ENCODE measurements at places on chromosomes 5 and 9.
A peak's percentile ranks its signal among the peaks of the same experiment; 100 is the strongest.

DNA sequence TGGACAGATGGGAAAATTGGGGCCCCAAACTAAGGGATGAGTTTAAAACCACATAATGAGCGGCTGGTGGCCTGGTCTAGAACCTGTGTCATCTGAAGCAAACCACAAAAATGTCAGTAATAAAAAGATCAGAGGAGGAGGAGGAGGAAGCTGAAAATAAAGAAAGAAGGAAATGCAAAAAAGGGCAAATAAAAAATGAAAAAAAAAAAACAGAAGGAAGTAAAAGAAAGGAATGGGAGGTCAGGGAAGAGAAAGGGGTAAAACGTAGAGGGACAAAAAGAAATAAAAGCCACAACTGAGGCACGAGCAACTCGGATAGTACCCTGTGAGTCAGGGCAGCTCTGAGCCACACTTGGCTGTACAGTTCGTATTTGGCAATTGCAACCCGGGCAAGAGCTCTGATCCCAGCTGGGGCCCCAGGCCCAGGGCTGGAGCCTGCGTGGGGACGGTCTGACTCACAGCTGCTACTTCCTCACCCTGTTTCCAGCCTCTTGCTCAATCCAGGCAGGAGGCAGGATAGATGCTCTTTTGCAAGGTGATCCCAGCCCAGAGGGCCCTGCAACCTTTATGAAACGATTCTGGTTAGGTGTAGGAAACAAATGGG lies 137.9 kb upstream of the TRIM32 start:
- DNase-seq = peak; percentile 7

- no peak for DNase-seq
Measured at GRCh38 chr5:67353500-67354450, 157.2 kb upstream of the CD180 start.

DNA sequence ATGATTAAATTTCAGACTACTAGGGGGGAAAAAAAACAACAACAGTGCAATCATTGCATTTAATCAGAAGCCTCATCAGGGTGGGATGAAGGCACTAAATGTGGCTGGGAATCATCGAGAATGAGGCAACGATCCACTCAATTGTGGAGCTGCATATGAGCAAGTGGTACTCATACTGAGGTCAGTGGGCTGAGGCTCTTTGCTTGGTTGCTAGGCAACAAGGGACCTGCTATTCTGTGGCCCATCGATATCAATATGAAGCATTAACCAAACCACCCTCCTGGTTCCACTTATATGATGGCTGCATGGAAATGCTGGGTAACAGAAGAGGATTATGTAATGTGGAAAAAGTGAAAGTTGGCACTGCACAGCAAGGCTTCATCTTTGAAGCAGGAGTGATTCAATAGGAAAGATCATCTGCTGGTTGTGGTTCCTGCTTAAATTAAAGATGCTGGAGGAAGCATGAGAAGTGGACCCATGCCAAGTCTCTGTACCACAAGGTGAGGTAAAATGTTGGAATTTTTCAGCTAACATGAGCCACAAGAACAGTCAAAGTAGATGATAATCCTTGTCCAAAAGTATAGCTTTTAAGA lies 159.8 kb upstream of the HMHB1 start:
- no peak for DNase-seq

DNA sequence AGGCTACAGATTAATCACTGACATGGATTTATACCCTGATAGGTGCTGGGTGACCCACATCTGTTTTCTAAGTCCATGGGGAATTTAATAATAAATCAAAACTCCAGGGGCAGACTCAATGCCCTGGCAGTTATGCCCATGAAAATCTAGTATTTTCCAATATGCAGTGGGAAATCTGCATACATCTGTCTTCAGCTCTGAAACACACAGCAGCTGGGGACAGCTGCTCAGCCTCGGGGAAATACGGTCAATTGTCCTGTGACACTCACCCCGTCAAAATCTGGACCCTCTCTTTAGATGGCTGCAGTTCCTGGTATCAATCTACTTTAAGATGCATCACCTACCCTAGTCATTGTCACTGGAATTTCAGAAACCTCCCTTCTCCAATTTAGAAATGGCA lies 12.7 kb upstream of the C1QTNF3 start:
- no peak for DNase-seq

DNA sequence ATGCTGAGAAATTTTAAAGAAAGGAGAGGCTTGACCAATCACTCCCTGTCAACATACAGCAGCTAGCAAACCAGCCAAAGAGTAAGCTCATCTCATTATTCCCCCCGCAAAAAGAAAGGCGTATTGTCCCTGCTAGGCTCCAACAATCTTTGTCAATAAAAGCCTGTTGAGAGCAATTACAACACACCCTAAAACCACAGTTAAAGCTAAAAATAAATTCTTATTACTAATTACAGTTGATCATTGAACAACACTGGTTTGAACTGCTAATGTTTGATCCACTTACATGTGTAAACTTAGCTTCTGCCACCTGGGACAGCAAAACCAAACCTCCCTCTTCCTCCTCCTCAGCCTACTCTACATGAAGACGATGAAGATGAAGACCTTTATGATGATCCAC lies 151.2 kb downstream of the TSSK1B start:
- no peak for DNase-seq

GRCh38 chr9:113299800-113300292 lies 3.3 kb downstream of the RNF183 start:
- DNase-seq = no peak

- no peak for DNase-seq
Measured at GRCh38 chr9:97856857-97857605, 4.0 kb downstream of the FOXE1 start.

- DNase-seq = no peak
Measured at GRCh38 chr9:101366038-101366756, 18.6 kb downstream of the BAAT start.

- DNase-seq = no peak
Measured at GRCh38 chr9:13915131-13915530, 398.8 kb downstream of the NFIB start.

DNA sequence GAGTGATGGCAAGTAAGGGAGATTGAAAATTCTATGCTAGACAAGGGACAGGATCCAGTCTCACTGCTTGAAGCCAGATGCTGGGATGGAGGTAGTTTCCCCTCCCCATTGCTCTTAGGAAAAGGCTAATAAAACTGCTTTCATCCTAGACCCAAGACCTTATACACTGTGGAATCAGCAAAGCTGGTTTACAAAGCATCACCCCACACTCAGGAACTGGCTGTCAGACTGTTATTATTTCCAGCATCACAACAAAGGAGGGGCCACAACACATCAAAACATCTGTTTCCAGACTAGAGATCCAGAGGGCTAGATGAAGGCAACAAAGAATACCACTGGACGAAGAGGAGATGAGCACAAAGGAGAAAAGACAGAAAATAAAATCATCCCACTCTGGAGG lies 364.6 kb upstream of the PTGER4 start:
- no peak for DNase-seq

- DNase-seq = no peak
Measured at GRCh38 chr9:6899274-6899673, 141.5 kb downstream of the KDM4C start.

DNA sequence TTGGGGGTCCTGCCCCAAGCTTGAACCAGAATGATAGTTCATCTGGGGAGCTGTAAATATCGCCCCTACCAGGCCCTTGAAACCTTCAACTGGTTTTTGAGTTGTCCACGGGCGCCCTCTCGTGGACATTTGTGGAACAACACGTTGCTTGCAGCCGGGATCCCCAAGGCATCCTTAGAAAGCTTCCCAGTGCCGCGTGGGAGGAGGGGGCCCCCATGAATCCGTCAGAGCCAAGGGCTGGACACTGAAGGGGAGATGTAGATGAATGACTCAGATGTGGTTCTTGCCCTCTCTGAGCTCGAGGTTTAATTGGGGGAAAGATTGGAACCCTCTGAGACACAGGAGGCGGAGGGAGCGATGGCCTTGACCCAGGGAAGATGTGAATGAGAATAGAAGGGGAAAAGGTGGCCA lies 31.8 kb upstream of the ORM1 start:
- peak; percentile 39 for DNase-seq

GRCh38 chr9:7081065-7081600 lies 323.4 kb downstream of the KDM4C start:
- DNase-seq = no peak

DNA sequence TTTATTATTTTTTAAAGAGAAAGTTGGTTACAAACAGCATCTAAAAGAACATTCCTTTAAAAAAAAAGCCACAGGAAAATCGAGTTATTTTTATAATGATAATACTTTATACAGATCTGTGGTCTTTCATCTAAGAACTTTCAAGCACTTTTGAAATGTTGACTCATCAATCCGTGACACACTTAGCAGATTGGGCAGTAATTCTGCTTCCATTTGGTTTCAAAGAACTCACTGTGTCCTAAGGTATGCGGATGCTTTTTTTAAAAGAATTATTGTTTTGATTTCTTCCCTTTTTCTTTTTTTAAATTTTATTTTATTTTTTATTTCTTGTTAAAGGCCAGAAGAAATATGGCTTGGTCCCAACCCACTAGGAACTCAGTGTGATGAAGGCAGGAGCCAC lies 147.8 kb downstream of the AOPEP start:
- DNase-seq = no peak

DNA sequence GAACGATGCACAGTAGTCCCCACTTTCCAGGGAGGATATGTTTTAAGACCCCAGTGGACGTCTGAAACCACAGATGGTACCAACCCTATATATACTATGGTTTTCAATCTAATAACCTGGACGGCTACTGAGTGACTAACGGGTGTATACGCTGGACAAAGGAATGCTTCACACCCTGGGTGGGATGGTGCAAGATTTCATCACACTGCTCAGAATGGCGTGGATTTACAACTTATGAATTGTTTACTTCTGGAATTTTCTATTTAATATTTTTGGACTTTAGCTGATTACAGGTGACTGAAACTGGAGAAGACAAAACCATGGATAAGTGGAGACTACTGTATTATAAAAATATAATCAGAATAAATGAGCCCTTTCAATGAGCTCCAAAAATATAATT lies 147.6 kb upstream of the TRIM32 start:
- DNase-seq = no peak

GRCh38 chr5:141780952-141781781 lies 97.0 kb downstream of the PCDH1 start:
- DNase-seq = no peak

DNA sequence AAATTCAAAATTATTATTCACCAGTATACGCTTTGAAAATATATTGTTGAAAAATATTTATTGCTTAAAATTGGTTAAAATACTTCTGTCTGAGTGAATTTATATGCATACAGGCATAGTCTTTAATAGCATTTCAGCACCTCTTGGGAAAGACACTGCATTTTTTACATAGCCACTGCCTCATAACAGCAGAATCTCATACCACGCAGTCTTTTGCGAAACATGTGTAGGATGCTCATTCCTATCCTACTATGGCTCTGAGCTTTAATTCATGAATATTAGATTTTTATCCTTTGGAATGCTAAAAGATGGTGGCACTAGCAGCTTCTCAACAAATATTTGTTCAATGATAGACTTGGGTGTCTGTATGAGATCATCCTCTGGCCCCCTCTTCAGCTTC lies 94.0 kb upstream of the SH3GL2 start:
- no peak for DNase-seq

DNA sequence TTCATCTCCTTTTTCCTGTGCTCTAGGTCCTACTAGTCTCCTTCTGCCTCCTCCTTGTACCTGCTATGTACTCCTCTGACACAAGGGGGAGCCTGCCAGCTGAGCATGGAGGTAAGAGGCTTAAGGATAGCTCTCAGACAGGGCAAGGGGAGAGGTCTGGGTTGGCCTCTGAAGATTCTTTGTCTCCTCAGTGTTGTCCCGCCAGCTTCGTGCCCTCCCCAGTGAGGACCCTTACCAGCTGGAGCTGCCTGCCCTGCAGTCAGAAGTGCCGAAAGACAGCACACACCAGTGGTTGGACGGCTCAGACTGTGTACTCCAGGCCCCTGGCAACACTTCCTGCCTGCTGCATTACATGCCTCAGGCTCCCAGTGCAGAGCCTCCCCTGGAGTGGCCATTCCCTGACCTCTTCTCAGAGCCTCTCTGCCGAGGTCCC lies 3.8 kb downstream of the CREB3 start:
- DNase-seq = peak; percentile 73

DNA sequence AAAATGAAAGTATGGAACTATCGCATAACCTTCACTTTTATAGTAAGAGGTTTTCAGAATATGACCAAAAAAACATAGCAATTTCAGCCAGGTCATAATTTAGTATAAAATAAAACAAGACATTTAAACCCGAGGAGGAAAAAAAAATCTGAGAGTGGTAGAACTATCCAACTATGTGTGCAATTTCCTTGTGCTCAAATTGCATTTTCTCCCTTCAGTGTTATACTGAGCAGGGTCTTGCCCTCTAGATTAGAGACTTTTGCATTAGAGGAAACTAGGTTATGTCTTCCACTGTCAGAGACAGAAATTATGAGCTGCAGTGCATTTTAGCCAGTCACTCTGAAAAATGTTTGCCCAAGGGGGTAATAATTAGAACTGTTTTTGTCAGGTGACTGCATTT lies 330.6 kb downstream of the NR2F1-AS1 start:
- DNase-seq = no peak

- no peak for DNase-seq
Measured at GRCh38 chr9:137411645-137412380, 11.1 kb downstream of the EXD3 start.

GRCh38 chr9:97109194-97109811 lies 70.4 kb upstream of the CTSV start:
- DNase-seq = peak; percentile 78

- no peak for DNase-seq
Measured at GRCh38 chr9:121822093-121823085, 171.0 kb downstream of the DAB2IP start.

GRCh38 chr5:85109616-85110015 lies 724.9 kb upstream of the EDIL3 start:
- no peak for DNase-seq

GRCh38 chr5:56299212-56299611 lies 66.1 kb upstream of the ANKRD55 start:
- no peak for DNase-seq

GRCh38 chr5:98349251-98349989 lies 424.0 kb upstream of the RGMB start:
- DNase-seq = no peak

GRCh38 chr9:135179976-135180375 lies 92.5 kb downstream of the OLFM1 start:
- no peak for DNase-seq

DNA sequence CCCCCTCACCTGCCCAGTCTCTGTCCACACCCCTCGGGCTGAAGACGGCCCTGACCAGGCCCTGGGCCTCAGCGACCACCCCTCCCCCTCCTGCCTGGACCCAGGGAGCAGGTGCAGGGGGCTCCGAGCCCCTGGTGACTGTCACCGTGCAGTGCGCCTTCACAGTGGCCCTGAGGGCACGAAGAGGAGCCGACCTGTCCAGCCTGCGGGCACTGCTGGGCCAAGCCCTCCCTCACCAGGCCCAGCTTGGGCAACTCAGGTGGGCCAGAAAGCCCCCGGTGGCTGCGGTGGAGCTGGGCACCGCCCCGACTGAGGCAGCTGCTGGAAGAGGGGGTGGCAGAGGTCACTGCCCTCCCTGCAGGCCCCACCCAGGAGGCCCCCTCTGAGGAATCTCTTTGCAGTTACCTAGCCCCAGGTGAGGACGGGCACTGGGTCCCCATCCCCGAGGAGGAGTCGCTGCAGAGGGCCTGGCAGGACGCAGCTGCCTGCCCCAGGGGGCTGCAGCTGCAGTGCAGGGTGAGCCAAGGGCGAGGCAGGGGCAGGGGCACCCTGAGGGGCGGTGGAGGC lies 7.7 kb downstream of the ENTPD8 start:
- no peak for DNase-seq
